ENCODE measurements at places on chromosomes 5 and 9.
A peak's percentile ranks its signal among the peaks of the same experiment; 100 is the strongest.

- no peak for DNase-seq
These were observed 195.8 kb downstream of the ERCC6L2 start for GRCh38 chr9:96071076-96071814.

DNA sequence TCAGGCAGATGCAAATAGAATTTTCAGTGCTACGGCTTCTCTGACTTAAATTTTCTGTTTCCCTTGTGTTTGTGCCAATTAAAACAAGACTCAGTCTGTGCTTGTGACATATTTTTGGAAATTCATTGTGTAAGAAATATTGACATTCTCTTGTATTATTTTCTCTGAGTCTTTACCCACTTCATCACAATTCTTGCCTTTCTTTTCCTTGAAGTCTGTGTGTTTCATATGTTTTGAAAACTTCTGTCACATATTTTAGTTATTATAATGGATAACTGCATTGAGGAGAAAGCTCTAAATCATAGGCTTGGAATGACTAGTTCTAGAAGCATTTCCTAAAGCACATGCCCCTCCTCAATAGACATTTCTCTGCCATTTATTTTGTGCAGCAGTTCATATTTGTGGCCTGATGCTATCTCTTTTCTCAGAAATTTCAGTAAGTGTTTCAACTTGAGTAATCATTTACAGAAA, 206.6 kb downstream of the PALM2AKAP2 start:
- DNase-seq = no peak

- no peak for DNase-seq
These were observed 158.8 kb downstream of the TSSK1B start for GRCh38 chr5:113276001-113276400.

- no peak for DNase-seq
These were observed 711.1 kb upstream of the CHD1 start for GRCh38 chr5:99639905-99640304.

DNA sequence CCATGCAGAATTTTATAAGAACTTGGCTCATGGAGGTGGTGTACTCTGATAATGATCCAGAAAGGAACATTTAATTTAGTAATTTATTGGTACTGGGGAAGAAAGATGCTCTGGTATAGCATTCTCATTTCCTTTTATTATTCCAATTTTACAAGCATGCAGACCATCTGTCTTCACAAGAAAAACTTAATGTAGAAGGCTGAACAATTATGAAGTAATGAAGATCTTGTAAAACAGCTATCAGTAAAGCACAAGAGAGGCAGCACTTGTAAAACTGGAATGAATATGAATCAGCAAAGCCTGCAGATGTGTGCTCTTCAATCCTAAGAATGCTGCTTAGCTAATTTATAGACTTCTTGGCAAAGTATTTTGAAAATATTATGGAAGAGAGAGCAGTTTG, 300.0 kb downstream of the YTHDC2 start:
- DNase-seq = no peak

GRCh38 chr9:137465000-137465719, 6.0 kb upstream of the NSMF start:
- DNase-seq = no peak

DNA sequence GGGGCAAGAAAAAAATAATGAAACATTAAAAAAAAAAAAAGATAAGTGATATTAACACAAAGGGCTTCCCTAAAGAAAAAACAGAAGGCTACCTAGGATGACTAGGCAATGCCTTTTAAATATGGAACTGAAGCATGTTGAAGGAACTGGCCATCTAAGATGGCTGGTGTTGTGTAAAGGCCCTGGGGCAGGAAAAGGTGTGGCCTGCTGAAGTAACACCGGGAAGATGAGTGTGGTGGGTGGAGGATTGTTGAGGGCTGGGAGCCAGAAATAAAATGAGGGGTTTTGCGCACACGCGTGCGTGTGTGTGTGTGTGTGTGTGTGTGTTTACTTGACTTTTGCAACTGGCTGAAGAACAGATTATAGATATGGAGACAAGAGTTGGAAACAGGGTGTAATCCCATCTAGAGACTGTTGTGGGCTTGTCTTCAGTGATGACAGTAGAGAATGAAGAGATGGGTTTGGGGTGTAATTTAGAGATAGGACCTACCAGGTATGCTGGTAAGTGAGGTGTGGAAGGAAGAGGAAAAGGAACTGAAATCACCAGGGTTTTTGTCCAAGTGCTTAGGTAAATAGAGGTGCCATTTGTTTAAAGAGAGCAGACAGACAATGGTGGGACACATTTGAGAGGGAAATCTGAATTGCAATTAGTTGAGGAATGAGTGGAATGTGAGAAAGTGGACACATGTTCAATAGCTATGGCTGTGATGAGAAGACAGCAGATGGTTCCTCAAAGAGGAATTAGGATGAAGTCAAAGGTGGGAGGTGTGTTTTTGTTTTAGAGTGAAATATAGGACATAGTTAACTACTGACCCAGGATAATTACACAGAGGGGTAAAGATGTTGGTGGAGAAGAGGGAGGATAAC, 33.9 kb downstream of the RAD23B start:
- DNase-seq = no peak

DNA sequence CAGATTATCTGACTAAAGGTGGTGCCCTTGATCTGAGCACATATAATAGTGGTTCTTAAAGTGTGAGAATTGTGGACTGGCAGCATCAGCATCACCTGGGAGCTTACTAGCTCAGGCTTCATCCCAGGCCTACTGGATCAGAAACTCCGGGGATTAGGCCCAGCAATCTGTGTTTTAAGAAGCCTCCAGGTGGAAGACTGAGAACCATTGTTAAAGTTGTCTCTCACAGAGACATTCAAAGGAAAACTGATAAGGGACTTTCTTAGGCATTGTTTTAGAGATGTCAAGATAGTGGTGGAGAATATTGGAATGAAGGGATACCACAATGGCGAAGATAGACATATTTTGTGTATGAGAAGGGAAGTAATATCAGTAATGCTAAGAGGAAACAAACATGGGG, 59.5 kb downstream of the STX17 start:
- DNase-seq = no peak

- DNase-seq = no peak
These were observed 12.0 kb upstream of the FSTL4 start for GRCh38 chr5:133624316-133624715.

GRCh38 chr5:88867638-88868037, 15.3 kb downstream of the MEF2C start:
- DNase-seq = no peak

- DNase-seq = no peak
These were observed 64.3 kb downstream of the IRX1 start for GRCh38 chr5:3659907-3660306.

DNA sequence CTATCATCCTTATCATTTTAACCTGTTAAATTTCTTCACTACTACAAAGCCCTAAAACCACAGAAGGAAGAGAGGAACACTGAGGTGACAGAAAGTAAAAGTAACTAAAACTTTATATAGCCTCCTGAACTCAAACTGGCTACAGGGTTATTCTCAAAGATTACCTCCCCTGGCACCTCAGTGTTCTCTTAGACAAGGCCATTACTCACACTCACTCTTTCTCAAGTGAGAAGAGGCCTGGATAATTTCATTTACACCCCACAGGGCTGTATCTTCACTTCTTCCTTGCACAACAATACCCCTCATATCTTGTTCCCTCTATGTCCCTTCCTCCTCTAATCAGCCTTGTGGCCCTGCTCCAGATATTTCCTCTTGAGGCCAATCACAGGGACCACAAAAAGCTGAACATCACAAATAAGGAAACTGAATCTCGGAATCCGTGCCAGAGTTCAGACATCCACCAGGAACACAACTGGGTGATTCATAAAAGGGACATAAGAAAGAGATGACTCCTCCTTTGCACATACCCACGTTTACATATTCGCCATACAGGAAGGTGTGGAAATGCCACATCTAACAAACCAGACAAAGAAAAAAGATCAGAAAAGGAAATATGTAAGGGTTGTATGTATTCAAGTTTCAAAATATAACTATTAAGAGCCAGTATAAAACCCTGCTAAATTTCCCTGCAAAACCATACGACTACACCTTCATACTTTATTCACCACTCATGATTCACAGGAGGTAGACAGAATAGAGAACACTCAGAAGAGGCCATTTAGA, 1.7 kb upstream of the KLHL3 start:
- no peak for DNase-seq

- no peak for DNase-seq
These were observed 315.2 kb upstream of the RFX3 start for GRCh38 chr9:3840961-3841360.

- no peak for DNase-seq
These were observed 31.7 kb upstream of the GRHPR start for GRCh38 chr9:37390759-37391158.

DNA sequence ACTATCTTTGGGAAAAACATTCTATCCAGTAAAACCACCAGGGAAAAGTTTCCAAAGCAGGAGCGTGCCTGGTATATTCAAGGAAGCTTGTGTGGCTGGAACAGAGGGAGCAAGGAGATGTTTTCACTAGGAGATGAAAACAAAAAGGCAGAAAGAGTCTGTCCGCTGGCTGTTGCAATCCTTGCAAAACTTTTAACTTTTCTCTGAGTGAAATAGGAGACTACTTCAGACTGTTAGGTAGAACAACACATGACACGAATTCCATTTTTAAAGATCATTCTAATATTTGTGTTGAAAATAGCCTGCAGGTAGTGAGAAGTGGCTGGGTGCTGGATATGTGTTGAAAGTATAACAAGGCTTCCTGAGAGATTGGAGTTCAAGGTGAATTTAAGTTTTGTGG, 69.5 kb downstream of the PRR16 start:
- DNase-seq = no peak

DNA sequence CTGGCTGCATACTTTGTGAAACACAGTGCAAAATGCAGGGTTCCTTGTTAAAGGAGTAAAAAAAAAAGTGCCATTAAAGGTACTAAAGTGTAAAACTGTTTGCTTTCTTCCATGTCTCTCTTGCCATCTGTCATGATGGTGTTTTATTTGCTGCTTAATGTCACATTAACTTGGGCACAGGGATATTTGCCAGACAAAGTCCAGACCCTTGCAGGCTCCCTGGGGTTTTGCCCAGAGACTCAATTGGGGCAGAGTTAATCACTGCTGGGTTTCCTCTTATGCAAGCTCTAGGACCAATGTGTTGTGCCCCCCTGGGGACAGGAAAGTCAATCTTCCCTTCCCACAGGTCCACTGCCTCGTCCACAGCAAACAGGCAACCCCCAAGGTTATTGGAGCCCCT, 274.3 kb upstream of the SGCD start:
- DNase-seq = no peak

DNA sequence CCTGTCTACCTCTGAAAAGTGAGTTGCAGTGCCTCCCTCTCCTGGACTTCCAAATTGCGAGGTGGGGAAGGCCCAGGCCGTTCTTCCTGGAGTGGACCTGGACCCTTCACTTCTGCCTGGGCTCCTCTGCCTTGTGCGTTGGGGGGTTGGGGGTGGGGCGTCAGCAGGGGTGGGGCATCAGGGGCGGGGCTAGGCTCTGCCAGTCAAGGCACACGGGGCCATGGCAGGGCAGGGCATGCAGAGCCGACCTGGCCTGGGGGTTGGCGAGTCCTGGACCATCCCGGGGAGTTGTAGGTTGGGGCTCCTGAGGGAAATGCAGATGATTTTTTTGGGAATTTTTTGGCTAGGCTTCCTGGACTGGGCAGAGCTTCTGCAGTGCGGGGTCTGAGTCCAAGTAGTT, 87.1 kb downstream of the EHMT1 start:
- no peak for DNase-seq

GRCh38 chr5:38723426-38723825, 122.4 kb upstream of the OSMR start:
- DNase-seq = no peak

DNA sequence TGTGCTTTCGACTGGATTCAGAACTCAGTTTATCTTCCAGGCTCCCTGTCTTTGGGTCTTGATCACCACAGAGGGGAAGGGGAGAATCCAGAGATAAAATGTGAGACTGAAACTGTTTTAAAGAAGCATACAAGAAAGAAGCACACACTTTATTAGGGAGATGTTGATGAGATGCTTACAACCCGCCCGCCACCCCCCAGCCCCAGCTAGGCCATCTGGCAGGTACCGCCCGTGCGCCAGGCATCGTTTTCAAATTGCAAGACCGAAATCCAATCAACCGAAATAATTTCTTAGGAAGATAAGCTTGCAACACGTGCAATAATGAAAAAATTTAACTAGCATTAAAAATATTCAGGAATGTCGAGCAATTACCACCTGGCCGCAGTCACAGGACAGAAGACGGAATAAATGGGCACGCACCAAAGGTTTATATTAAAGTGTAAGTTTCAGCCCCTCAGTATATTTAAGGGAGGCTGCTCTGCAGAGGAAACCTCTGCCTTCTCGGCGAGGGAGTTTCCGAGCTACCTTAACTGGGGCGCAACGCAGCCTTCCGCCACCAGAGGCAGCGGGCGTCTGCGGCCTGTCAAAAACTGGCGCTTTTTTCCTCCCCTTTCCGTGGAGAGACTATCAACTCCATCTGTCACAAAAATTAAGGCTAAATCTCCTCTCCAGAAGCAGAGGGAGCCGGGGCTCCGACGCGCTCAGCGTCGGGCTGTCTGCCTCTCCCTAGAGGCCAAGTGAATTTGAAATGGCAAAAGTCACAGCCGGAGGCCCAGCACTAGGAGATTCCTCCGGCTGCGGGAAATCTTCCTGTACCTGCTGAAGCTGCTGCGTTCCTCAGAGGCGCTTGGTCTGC, 996 bp upstream of the GAS1 start:
- peak; percentile 39 for DNase-seq

- DNase-seq = no peak
These were observed 169.8 kb upstream of the RAI14 start for GRCh38 chr5:34486160-34486848.

- DNase-seq = no peak
These were observed 32.0 kb downstream of the HAVCR1 start for GRCh38 chr5:157026789-157027424.
